Liver (tissue), 10 donors: ENCODE measurements at places on chromosomes 4 and X.

- DNase-seq: no peak
Observed at GRCh38 chrX:135114392-135114791, 5.9 kb downstream of the ETDB start.

DNA sequence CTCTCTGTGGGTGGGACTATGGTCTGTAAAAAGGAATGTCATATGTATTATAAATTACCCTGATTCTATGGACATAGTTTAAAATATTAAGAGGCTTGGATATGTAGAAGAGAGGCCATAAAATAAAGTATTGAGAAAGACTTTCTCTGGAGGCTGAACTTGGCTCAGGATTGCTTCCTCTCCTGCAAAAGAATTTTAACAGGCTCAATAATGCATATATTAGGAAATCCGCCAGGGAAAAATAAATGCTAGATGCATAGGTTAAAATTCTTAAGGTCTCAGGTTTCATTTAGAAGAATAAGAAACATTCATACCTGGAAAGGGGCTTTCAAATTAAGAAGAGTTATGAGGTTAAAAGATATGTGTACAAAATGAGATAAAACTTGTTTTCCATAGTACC lies 424.3 kb downstream of the ARAP2 start:
- no peak for DNase-seq

DNA sequence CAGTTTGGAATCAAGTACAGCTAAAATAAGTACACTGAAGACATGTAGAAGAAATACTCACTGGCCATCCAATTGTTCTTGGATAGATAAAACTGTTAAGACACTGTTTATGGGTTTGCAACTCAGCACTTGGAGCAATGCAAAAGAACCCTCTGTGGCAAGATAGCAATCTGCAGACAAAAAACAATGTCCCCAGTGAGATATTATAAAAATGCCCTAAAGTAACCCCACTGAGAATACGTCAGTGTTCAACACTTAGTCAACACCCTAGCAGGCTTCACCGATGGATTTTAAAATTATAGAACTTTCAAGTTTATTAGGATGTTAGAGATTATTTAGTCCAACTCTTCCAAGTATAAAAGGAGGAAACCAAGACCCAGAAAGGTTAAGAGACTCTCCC lies 47.5 kb upstream of the NDP start:
- no peak for DNase-seq

DNA sequence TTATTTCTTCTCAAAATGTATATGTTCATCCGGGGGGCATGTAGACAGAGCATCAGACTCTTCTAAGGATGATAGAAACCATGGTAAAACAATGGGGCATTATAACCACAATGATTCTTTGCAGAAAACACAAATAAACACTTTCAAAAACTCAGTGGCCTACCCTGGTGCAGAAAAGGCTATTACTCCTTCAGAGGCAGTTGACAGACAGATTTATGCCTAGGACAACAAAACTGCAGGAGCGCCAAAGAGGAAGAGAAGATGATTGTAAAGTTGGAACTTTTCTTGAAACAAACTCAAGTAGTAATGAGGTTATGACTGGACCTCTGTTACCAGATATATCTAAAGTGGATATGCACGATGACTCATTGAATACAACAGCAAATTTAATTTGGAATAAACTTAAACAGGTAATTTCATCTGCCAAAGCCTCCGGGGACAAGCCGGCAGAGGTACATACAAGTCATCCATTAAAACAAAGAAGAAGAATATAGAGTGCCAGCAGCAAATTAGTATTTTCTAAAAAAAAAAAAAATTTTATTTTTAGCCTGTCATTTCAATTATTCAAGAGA lies 1068.4 kb upstream of the INTU start:
- no peak for DNase-seq

GRCh38 chr4:37603711-37604110 lies 82.5 kb downstream of the RELL1 start:
- DNase-seq: no peak

GRCh38 chrX:106999002-106999975 lies 723 bp downstream of the MORC4 start:
- peak; percentile 35 for DNase-seq

GRCh38 chr4:141711211-141711610 lies 74.8 kb downstream of the IL15 start:
- no peak for DNase-seq

DNA sequence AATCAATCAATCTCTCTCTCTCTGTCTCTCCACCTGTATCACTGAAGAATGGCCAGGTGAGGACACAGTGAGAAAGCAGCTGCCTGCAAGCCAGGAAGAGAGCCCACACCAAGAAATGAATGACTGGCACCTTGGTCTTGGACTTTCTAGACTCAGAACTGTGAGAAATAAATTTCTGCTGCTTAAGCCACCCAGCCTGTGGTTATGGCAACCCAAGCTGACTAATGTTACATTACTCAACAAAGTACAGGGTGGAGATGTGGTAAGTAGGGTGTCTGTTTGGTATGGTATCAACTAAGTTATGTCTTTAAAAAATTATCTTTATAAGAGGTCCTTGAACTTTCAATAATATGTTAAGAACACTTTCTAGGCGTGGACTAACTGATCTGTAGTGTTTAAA lies 159.3 kb downstream of the EPHA5 start:
- DNase-seq: no peak

DNA sequence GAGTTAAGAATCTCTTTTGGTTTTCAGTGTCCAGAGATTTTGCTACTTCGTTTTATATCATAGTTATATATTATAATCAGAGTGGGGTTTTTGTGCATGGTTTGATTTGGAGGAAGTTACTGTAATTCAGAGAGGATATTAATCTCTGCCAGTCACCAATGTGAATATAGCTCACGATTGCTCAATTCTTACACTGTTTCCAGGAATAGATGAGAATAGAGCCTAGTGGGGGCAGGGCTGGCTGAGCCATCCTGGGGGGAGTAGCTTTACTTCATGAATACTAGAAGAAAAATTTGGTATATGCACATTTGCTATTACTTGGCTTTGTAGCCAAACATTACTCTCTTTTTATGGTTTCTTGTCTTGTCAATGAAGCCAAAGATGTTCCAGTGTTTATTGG lies 60.9 kb upstream of the TRPC3 start:
- no peak for DNase-seq

DNA sequence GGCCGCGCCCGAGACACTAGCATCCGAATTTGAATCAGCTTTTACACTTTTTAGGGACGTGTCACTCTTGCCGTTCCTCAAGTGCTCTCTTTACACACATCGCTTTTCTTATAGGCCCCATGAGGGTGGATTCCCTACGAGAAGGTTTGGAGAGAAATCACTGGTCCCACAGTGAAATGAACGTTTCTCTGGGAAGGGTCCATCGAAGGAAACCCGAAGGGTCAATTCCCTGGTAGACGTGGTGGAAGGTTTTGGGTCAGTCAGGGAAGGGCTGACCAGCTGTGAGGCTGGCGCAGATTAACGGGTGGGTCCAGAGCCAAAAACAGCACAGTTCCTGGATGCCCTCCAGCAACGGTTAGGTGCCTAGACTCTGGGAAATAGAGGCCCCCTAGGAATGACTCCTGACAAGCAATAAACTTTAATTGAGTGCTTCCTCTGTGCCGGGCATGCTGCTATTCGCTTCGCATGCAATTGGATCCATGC lies 35.9 kb downstream of the ETDC start:
- peak; percentile 33 for DNase-seq

GRCh38 chr4:178086320-178086719 lies 644.1 kb upstream of the AGA start:
- no peak for DNase-seq

DNA sequence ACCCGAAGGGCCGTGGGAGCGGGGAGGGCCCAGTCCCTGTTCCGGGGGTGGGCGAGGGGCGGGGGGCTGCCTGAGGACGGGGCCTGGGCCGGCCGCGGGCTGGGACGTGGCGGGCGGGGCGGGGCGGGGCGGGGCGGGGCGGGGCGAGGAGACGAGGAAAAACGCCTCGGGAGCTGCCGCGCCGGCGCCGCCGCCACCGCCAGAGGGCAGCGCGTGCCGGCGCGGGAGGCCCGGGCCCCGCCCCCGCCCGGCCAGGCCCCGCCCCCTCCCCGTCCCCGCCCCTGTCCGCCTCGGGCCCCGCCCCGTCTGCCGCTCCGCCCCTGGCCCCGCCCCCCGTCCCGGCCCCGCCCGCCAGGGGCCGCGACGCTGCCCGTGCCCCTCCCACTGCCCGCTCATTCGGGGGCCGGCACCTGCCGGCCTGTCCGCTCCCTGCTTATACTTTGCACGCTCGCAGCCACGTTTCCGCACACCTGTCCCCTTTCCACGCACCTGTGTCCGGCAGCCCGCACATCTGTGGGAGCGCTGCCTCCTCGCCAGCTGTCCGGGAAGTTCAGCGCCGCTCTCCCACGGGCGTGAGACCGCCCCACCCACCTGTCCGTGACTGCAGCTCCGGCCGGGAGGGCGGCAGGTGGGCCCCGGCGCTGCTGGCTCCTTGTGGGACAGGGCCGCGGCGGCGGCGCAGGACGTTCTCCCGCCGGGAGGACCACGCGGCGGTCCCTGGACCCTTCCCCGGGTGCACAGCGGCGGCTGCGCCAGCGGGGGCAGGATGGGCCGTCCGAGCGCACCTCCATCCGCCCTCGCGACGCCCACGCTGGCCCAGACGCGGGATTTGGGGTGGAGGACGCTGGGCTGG lies 1.7 kb upstream of the FGFRL1 start:
- peak; percentile 82 for DNase-seq

- DNase-seq: no peak
Observed at GRCh38 chr4:162700815-162701361, 465.8 kb downstream of the NAF1 start.

GRCh38 chr4:122921971-122922876 lies at the start of gene NUDT6:
NUDT6 (minus strand) TSS chr4:122922597; CDS start chr4:122922572, 25 bp downstream.
- DNase-seq: peak; percentile 64

GRCh38 chrX:85928606-85929005 lies 118.8 kb downstream of the CHM start:
- DNase-seq: no peak

DNA sequence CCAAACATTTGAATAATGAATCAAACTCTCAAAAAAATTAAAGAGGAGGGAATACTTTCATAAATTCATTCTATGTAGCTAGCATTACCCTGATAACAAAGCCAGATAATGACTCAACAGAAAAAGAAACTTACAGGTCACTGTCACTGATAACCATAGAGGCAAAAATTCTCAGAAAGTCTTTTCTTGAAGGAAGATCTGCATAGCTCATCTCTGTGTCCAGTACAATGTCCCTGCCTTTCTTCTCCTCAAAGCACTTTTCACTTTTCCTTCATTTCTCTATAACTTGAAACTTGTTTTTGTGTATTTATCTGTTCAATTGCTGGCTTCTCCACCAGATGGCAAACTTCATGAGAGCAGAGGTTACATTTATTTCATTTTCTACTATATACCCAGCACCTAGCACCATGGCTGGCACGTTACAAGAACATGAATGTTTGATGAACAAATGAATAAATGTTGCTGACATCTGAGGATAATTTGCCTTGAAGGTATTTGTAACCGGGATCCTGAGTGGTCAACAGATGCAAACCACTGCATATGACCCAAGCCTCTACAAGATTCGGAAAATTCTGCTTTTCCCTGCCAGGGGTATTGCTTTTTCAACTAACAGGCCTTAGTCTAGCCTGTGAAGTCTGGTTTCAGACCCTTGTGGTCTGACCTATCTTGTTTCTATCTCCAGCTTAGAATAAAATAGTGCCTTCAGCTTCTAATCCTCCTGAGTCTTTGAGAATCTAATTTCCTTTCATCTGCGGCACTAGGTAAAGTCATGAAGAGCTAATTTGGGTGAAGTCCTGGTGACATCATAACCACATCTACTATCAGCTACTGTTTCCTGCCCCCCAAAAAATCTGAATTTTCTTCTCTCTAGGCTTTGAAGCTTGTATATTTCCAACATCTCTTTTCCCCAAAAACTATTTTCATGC lies 52.5 kb upstream of the ANTXR2 start:
- no peak for DNase-seq

DNA sequence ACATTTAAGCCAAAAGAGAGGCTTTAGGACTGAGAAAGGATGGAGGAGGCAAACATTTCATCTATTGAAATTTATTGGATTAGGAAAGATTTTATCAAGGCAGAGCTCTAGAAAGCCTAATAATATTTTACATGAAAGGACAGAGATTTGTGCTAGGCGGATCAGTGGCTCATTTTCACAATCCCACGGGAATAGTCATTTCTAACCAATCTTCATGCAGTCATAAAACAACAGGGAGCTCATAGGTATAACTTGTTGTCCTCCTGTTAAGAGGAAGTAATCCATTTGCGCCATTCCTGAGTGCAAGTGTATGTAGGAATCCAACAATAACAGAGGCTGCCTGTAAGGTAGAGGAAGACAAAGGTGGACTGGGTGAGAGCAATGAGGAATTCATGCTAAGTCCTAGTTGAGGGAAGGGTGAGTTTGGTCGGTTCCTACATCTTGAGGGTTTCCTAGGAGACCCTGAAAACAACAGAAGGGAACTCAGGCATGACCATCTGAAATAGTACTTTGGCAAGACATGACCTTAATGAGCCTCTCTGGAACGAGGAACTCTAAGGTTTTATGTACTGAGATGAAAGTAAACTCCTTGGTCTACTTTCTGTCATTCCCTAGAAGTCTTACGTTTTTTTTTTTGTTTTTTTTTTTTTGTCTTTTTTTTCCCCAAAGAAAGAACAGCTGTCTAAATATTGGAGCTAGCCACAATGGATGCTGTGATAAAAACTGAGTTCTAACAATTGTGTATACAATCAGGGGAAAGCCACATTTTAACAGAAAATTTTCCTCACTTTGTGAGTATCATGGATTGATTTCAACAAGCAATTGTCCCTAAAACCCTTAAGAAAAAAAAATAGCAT lies 89.7 kb downstream of the GEMIN8 start:
- DNase-seq: no peak
